ENCODE measurements at places on chromosomes 1 and 21. TPM values are rescaled to one million over a fixed set of nuclear protein-coding genes. Genes with fewer than 3 reads are reported as not detected.

DNA sequence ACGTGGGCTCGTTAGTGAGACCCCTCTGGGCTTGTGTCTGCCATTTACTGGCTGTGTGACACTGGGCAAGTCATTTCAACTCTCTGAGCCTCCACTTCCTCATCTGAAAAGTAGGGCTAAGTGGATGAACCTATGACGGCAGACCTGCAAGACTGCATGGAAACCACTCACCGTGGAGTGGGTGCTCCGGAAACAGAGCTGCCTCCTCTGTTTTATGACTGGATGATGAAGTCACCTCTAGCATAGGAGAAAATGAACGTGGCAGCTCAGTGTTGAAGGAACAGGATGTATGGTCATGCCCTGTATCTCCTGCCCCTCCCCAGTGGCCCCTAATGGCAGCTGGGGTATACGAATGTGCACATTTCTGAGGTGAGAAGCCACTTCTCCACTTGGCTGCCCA is 40.5 kb downstream of the STPG1 start:
- H3K36me3 ChIP-seq, result peaks cover 10% of the 10 kb centered on the region
- peak overlapping the region; percentile 51 for H3K27ac ChIP-seq
- H3K27me3 ChIP-seq, result no peaks in the 10 kb centered on the region
- H3K4me3 ChIP-seq, result no peak overlapping the region

DNA sequence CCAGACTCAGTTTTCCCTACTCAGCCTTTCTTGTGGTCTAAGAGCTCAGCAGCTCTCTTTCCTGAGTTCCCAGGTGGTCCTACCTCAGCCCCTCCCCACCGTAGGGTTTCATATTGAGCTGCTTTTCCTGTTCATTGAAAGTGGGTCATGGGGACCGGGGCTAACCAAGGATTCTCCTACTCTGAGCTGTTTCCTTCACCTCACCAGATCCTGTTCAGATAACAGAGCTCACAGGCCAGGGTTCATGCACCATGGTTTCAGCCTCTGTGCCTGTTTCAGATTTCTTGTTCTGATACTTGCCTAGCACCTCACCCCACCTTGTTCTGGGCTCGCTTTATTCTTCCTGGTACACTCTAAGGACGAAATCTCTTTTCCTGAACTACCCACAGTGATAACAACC is 8.5 kb downstream of the UBQLN4 start:
- no peak overlapping the region for H3K27ac ChIP-seq
- no peak overlapping the region for H3K4me3 ChIP-seq
- H3K36me3 ChIP-seq, result peaks cover 32% of the 10 kb centered on the region
- no peak for DNase-seq

GRCh38 chr1:171563675-171564074 is 58.4 kb upstream of the MYOCOS start:
- H3K27me3 ChIP-seq, result no peaks in the 10 kb centered on the region
- H3K4me3 ChIP-seq, result no peak overlapping the region
- H3K27ac ChIP-seq, result no peak overlapping the region
- H3K4me1 ChIP-seq, result no peaks in the 10 kb centered on the region

- no peaks in the 10 kb centered on the region for H3K27me3 ChIP-seq
- DNase-seq, result no peak
- H3K4me3 ChIP-seq, result no peak overlapping the region
- H3K4me1 ChIP-seq, result no peaks in the 10 kb centered on the region
- no peaks in the 10 kb centered on the region for H3K36me3 ChIP-seq
Observed at GRCh38 chr1:24126018-24126671, 14.2 kb upstream of the MYOM3 start.

DNA sequence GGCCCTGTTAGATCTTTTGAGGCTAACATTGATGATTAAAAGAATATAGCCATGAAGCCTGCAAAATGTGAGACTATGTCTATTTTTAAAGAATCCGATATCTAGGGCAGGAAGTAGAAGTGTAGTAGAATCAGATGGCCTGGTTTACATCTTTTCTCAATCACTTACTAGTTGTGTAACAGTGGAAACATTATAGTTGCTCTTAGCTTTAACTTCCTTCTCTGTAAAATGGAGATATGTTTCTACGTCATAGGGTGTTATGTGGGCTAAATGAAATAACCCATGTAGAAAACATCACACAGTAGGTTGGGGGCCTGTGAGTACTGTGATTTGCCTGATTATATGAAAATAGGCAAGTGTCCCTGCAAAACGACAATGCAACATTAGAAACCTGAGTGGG is 4.4 kb upstream of the IGFN1 start:
- peaks cover 29% of the 10 kb centered on the region for H3K27me3 ChIP-seq
- no peak for DNase-seq
- H3K4me3 ChIP-seq, result no peak overlapping the region
- no peaks in the 10 kb centered on the region for H3K36me3 ChIP-seq
- H3K27ac ChIP-seq, result no peak overlapping the region
- no peaks in the 10 kb centered on the region for H3K4me1 ChIP-seq

Gene RHOU
- 25.6 TPM for total RNA-seq

Gene UBL4B
- not detected for total RNA-seq

Data from spleen (tissue), 13 donors.